ENCODE measurements at places on chromosomes 1 and 21. TPM values are rescaled to one million over a fixed set of nuclear protein-coding genes. Genes with fewer than 3 reads are reported as not detected.

Gene MX2
- total RNA-seq, result 103 TPM

Gene IL24
- total RNA-seq, result not detected

- DNase-seq, result no peak
Measured at GRCh38 chr1:210144736-210145135, 87.9 kb upstream of the SERTAD4 start.

Gene NTMT2
- total RNA-seq, result not detected

Gene CDC42
- 283 TPM for total RNA-seq

Gene CD5L
- total RNA-seq, result not detected

Gene RERE
- total RNA-seq, result 64.4 TPM

DNA sequence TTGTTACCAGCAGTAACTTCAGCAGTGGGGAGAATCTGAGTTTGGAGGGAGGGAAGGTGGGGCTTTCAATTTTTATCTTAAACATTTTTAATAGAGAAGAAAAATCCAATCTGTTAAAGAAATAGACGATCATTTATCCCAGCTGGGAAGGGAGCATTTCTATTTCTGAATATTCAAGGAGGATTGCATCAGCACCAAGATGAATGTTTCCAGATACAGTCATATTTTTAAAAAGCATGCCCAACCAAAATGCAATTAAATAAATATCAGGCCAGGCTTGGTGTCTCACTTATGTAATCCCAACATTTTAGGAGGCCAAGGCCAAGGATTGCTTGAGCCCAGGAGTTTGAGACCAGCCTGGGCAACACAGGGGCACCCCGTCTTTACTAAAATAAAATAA lies 1.7 kb upstream of the ATP1A4 start:
- no peak for DNase-seq
